Right lung (tissue), 10 donors: ENCODE measurements at places on chromosomes 4 and X. TPM values are rescaled to one million over a fixed set of nuclear protein-coding genes. Genes with fewer than 3 reads are reported as not detected.

DNA sequence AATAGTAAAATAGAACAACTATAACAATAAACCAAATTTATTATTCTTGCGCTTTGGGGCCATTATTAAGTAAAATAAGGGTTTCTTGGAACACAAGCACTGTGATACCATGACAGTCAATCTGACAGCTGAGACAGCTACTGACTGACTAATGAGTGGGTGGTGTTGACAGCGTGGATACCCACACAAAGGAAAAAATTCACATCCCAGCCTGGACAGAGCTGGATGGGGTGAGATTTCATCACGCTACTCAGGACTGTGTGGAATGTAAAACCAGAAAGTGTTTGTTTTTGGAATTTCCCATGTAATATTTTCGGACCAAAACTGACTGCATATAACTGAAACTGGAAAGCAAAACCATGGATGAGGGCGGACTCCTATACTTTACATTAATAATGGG lies 48.8 kb downstream of the IGFBP7 start:
- no peak for DNase-seq

DNA sequence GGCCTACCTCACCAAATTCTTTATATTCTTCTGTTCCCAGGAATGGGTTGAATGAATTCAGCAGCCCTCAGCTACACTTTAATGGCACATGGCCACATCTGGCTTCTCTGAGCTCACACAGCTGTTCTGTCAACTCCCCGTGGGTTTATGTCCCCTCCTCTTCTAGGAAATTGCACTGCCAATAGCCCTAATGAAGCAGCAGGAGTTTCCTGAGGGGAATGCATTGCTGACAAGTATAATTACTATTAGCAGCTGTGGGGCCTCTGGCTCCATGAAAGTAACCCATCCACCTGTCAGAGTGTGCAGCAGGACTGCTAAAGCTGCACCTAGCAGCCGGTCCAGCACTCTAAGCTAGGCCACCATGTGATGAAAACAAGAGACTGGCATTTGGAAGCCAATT lies 50.3 kb downstream of the FTHL17 start:
- DNase-seq, result peak; percentile 47

DNA sequence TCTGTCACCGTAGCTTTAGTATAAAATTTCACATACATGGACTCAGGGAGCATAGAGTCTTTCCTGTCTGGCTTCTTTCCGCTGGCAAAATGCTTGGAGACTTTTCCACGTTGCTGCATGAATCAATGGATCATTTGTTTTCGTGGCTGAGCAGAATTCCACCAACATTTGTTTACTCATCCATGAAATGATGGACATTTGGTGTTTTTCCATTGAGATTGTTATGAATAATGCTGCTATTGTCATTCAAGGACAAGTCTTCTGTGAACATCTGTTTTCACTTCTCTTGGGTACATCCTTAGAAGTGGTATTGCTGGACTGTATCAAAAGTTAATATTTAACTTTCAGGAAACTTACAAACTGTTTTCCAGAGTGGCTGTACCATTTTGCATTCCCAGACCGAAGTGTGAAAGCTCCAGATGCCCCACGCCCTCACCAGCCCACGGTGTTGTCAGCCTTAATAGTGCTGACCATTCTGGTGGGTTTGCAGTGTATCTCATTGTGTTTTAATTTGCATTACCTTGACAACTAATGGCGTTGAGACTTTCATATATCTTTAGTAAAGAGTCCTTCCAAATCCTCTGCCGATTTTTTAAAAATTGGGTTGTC lies 5.8 kb upstream of the TMEM271 start:
- no peak for DNase-seq

GRCh38 chrX:119190091-119190681 lies 45.9 kb upstream of the PGRMC1 start:
- no peak for DNase-seq

- no peak for DNase-seq
Observed at GRCh38 chr4:185878633-185879032, 66.6 kb upstream of the SORBS2 start.

GRCh38 chr4:4455210-4455865 lies 68.4 kb downstream of the NSG1 start:
- no peak for DNase-seq

Gene CSN1S1
- polyA plus RNA-seq, result not detected
